ENCODE measurements at places on chromosomes 12 and 14.

DNA sequence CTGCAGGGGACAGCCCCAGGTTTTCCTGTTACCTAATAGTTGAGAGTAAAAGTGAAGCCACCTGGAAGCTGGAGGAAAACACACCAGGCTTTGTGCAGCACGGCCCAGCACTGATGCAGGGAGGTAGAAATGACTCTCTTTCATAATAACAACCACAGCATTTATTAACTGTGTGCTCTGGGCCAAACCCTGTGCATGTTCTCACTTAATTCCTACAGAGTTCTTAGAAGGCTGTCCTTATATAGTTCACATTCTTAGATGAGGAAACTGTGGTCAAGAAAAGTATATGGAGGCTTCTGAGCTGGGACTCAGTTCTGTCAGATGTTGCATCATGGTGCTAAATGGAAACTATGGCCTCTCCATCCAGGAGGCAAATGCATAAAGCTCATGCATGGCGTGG is 100.0 kb downstream of the PAPOLA start:
- no peak for DNase-seq

DNA sequence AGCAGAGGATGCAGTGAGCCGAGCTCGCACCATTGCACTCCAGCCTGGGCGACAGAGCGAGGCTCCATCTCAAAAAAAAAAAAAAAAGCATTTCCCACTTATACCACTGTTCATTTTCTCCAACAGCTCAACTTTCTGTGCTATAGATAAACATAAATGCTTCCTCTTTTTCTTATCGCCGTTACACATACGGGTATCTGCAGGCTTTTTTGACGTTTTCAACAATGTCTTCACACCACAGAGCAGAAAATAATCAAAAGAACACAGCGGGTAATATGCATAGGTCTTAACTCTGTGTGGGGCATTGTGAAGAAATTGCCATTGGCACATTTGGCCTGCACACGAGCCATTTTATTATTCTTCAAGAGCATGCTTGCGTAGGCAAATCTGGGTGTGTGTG is 86.4 kb downstream of the CAPZA3 start:
- DNase-seq = peak; percentile 50

- no peak for DNase-seq
Observed at GRCh38 chr12:112482733-112483132, 64.0 kb downstream of the PTPN11 start.

- DNase-seq = no peak
Observed at GRCh38 chr14:76201162-76201561, 49.4 kb downstream of the GPATCH2L start.

DNA sequence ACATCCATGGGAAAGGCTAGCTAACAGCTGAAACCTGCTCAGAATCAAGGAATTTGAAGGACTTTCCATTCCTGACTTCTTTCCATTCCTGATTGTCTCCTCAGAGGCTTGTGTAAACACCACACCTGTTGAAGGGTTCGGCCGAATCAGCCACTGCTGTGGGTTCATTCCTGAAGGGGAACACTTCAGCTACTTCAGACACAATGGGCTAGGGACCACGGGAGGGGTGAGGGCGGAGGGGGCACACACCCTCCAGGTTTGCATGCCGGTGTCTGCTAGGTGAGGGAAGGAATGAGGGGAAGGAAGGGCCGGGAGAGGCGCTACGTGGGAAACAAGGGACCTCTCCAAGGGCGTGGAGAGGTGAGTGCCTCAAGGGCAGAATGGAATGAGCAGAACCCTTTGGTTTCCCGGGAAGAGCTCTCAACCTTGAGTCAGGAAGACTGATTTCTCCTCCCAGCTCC is 1.3 kb downstream of the GPRC5A start:
- no peak for DNase-seq

GRCh38 chr12:6234214-6234613 is 34.0 kb downstream of the CD9 start:
- no peak for DNase-seq

DNA sequence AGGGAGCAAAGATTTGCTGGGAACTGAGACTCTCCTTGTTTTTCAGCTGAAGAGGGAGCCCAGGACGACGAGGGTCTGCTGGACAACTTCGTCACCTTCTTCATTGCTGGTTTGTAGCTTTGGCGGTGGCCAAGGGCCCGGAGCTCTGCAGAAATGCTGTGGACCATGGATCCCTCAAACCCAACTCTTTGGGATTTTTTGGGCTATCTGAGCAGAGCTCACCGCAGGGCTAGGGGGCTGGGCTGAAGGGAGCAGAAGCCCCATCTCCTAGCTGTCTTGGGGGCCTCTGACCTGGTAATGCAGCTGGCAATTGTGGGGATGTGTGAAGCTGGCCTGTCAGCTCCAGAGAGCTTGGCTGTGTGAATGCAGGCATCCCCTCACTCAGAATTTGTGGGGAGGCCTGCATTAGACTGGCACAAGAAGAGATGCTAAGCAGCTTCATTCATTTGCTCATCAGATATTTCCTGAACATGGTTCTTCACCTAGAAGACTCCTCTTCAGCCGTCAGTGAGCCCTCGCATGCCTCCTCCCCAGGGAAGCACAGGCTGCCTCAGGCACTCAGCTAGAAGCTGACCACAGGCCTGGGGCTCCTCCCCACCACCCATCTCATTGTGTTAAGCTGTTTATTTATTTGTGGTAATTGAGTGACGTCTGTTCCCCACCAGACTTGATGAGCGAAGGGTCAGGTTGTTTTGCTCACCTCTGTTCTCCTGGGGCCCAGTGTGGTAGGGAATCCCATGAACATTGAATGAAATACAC is 32.2 kb downstream of the CYP46A1 start:
- DNase-seq = no peak

DNA sequence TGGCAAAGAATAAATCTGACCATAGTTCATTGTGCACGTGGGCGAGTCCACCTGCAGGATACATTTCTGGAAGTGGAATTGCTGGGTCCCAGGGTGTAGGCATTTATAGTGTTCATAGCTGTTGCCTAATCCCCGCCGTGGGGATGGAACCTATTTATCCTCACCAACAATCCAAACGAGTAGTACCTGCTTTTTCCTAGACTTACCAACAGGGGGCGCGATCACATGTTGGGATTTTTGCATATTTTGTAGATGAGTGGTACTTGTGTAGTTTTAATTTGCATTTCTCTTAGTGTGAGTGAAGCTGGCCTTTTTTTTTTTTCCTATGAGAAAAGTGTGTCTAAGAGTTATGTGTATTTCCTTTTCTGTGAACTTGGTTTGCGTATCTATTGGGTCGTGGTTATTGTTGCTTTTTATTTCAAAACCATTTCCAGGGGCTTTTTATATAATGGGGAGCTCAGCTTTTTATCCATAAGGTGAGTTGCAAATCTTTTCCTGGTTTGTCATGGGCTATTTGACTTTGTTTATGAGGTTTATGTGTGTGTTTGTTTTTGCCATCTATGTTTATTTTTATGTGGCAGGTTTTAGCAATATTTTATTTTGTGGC is 67.2 kb downstream of the CCDC92 start:
- no peak for DNase-seq

DNA sequence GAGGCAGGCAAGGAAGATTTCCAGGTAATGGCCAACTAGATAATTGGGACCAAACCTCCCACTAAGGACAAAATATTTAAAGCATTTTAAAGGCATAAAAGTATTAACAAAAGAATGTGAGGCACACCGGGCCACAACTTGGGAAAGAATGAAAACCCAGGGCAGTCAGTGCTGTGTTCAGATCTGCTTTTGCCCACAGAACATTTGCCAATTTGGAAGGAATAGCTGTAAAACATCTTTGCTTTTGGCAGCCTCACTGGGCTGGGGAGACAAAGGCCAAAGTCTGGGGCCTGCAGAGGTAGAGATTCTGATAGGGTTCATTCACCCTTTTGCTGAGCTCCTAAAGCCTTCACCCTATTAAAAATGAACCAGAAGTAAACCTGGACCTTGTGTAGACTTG is 82.3 kb downstream of the SYNE3 start:
- no peak for DNase-seq

- DNase-seq = no peak
Observed at GRCh38 chr12:30047516-30048254, 263.9 kb upstream of the TMTC1 start.

- DNase-seq = no peak
Observed at GRCh38 chr12:6249580-6249979, 49.4 kb downstream of the CD9 start.

All from SIG-M5 (cell line).